ENCODE measurements at places on chromosomes 1 and 21.

DNA sequence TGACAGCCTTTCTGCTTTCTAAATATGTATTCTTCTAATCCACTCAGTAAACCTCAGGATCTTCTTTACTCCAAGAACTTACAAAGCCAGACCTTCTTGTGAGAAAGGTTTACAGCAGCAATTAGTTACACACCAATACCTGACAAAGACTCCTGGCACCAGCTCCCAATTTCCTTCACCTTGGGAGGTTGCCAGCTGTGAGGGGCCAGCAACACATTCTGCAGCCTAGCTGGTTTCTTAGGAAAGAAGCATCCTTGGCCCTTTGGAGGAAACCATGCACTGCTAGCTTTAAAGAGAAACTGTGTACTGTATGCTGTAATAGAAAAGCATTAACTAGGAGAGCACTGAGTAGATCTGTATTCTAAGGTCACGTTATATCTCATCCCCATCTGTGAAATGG is 10.8 kb downstream of the FYB2 start:
- DNase-seq, result no peak

DNA sequence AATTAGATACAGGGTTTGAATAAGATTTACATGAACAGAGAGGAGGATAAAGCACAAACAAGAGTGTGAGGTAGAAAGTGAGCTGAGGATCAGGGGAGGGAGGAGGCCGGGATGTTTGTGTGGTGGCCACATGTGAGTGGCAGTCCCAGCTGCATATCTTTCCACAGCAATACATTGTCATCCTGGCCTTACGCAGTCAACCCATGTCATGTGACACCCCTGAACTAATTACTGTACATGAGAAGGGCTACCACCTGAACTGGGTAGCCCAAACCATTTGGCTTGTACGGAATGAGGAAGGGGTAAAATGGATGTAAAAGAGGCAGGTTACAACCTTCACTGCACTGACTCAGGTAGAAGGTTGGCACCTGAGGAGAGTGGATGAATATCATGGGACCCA is 4.2 kb downstream of the SLAMF7 start:
- no peak for DNase-seq

DNA sequence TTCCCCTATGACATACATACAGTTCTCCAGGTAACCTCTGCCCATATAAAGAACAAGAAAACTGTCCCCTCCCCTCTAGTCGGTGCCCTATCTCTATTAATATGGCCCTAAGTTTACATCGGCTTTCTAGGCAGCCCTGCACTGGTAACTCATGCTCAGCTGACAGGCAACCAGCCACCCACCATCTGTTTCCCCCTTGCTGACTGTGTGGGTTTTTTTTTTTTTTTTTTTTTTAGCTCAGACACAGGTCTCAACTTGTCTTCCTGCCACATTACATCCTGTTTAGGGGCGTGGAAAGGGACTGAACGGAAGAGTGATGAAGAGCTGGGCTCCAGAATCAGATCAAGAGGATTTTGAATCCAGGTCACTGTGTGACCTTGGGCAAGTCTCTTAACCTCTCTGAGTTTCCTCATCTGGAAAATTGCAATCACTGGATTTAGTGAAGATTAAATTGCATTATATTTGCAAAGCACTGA is 14.0 kb downstream of the LAPTM5 start:
- DNase-seq, result no peak

- no peak for DNase-seq
Measured at GRCh38 chr1:181765451-181766026, 282.2 kb downstream of the CACNA1E start.

DNA sequence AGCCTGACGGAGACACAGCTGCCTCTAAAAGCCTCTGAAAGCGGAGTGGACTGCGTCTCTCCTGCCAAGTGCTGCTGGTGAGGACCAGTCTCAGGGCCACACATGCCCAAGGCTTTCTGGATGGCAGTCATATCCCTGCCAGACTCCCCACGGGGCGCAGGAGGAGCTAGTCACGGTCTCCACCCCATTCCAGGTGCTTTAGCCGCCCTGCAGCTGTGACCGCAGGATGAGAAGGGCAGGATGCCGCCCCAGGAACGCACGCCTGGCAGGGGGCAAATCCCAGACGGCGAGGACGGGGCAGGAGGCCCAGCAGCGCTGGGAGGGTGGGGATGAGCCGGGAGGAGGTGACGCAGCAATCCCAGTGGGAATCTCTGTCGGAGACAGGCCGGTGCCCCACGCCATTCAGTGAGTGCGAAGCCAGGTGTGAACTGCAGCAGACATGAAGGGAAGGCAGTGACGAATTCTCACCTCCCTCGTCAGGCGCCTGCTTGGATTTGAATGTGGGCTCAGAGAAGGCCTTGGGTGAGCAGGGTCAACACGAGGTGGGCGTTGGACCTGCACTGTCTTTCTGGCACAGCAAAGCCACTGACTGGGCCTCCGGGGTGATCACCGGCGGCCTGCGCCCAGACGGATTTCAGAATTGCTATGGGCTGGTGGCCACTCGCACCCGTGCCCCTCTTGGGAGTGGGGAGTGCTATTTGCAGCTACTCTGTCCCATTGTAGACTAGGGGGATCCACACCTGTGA is 38.5 kb upstream of the SLC19A1 start:
- no peak for DNase-seq

GRCh38 chr1:115620950-115621349 is 20.8 kb upstream of the VANGL1 start:
- no peak for DNase-seq

GRCh38 chr1:78045563-78045925 is 222 bp upstream of the GIPC2 start:
- DNase-seq, result no peak

- no peak for DNase-seq
Measured at GRCh38 chr21:32136546-32136945, 142.3 kb downstream of the MIS18A start.

- DNase-seq, result no peak
Measured at GRCh38 chr1:223531742-223532341, 133.7 kb downstream of the CAPN8 start.

Data from cerebellar nuclear complex (tissue), 1 donor.